ENCODE measurements at places on chromosomes 11 and 22.

DNA sequence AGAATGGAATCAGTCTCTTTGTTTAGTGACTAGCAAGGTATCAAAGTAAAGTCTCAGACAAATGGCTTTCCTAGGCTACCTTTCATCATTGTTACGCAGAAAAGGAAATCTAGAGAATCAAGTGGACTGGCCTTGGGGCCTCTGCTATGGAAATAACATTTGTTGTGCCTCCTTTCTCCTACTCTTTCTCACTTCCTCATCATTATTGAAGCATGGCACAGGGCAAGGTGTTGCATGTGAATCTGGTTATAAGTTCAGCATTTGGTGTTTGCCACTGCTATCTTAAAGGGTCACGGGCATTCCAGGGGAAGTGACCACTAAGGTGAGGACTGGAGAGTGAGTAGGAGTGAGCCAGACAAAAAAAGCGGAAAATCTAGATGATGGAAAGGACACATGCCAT is 54.9 kb downstream of the GLYATL1 start:
- DNase-seq, result no peak

- no peak for DNase-seq
Observed at GRCh38 chr22:40654522-40655167, 18.1 kb upstream of the MRTFA start.

DNA sequence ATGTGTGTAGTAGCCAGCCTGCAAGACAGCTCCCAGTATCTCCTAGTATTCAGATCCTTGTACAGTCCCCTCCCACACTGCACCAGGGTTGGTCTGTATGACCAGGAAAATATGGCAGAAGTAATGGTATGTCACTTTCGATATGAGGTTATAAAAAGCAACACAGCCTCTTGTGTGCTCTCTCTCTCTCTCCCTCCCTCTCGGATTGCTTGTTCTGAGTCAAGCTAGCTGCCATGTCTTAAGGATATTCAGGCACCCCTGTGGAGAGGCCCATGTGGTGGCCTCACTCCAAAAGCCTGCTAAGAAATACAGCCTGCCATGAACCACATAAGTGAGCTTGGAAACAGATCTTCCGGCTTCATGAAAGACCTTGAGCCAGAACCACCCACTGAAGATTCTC is 25.4 kb downstream of the FXYD6 start:
- DNase-seq, result no peak

- no peak for DNase-seq
Observed at GRCh38 chr11:130023204-130023603, 20.6 kb upstream of the PRDM10 start.

- no peak for DNase-seq
Observed at GRCh38 chr11:84420271-84420670, 1134.1 kb upstream of the CCDC90B start.

- no peak for DNase-seq
Observed at GRCh38 chr11:126115816-126116331, 53.2 kb upstream of the CDON start.

DNA sequence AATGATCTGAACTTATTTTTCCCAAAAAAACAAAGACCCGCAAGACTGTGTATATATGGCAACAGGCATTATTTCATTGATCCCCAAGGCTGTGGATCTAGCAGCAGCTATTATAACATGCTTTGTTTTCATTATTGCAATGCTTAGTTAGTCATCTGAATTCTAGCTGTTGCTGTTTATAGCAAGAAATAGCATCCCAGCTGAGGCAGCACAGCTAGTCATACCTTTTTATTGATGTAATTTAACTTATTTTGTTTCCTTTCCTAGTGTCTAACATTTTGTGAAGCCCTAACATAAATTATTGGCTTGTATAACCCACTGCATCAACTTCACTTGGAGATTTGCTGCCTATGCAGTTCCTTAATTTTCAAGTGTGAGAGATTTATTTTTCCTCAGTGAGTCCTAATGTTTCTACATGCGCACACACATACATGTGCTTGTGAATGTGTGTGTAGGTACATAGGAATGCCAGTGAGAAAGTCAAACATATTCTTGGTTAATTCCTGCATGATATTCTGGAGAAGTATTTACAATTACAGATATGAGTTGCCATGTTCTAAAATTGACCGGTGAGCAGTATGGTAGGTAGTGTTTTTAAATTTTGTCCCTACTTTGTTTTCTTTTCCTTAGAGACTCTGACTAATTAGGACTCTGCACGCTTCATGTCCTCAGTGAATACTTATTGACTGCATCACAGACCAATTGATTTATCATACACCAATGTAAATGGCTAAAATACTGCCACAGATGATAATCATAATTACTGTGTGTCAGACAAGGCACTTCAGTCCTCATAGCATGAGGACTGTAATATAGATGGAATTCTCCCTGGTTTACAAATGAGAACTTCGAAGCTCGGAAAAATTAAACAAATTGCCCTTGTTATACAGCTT is 119.3 kb downstream of the WNT11 start:
- no peak for DNase-seq

- no peak for DNase-seq
Observed at GRCh38 chr22:39478441-39478850, 21.6 kb downstream of the MGAT3 start.

DNA sequence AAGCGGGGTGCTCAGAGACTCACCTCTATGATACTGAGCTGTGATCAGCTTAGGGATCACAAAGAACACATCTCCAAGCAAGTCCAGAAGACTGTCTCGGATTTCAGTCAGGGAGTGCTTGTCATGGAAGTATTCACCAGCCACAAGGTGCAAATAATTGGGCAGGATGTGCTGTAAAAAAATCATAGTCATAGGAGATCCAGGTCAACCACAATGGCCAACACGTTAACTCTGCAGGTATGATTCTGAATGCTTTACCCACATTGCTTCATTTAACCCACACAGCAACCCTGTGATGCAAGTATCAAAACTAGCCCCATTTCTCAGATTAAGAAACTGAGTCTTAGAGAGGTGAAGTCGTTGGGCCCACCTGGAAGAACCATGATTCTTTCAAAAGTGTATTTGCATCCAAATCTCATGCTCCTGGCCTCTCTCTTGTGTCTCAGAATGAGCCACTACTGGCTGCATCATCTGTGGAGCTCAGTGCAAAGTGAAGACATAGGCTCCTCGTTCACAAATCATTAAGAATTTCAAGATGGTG is 179.3 kb downstream of the BCR start:
- no peak for DNase-seq

GRCh38 chr22:31049815-31050420 is 31.2 kb upstream of the SMTN start:
- DNase-seq, result no peak

DNA sequence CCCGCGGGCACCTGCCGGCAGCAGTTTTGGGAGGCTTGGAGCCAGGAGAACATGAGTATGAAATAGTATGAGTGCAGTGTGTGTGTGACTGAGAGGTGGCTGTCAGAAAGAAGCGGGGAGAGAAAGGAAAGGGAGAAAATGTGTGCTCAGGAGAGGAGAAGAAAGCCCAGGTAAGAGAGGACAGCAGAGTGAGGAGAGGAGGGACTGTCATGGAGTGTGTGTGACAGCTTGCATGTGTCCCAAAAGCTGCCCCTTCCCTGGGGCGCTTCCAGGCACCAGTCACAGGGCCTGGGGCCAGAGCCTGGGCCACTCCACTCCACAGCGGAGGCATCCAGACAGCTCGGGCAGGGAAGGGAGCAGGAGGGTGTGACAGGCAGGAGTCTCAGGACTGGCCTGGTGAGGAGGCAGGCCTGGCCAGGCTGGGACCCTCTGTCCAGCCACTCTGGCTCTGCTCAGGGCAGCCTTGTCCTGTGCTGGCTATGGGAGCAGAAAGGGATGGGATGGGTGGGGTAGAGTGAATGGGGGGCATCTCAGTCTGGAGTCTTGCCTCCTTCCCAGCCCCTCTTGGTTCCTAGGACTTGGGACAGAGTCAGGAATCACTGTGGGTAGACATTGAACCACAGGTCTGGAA is 949 bp downstream of the MMP11 start:
- DNase-seq, result no peak

DNA sequence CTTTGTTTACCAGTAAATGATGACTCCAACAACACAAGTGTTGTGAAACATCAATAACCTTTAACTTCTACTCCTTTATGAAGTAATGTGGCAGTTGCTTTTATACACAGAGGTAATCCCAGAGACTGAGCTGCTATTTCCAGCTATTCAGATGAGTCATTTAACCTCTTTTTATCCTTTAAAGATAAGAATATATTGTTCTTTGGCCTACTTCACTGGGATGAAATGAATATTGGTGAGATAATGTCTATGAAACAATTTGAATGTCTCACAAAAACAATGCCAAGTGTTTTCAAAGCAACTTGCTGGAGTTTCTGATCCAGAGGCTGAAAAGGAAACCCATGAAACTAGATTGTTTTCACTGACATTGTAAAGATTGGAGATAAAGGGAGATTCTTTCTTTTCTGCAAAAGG is 564.4 kb upstream of the LUZP2 start:
- no peak for DNase-seq

DNA sequence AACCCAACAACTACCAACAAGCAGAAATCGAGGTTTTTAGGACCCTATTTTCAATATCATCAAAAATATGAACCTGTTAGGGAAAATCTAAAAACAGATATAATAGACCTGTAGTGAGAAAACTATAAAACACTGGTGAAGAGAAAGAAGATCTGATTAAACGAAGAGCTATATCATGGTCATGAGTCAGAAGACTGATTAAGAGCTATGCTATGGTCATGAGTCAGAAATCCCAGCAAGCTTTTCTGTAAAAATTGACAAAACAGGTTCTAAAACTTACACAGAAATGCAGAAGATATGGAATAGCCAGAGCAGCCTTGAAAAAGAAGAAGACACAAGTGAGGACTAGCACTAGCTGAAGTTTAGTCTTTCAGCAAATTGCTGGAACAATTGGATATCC is 345.0 kb downstream of the TBC1D22A start:
- DNase-seq, result no peak

- DNase-seq, result no peak
Observed at GRCh38 chr11:15988016-15988550, 368.3 kb downstream of the SOX6 start.

DNA sequence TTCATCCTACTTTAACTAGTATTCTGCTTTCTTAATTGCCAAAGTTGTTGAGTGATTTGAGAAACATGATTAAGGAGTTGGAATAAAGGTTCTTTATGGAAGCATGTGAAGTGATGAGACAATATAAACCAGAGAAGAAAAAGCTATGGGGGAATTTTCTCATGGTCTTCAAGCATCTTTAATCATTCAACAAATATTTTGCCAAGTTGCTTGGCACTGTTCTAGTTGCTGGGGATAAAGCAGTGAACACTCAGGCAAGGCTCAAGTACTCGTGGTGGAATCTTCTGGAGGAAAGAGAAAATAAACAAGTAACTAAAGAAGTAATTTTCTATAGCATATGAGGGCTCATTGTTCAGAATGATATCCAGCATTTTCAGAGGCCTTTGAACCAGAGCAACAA is 9.2 kb upstream of the PIWIL4 start:
- DNase-seq, result no peak

DNA sequence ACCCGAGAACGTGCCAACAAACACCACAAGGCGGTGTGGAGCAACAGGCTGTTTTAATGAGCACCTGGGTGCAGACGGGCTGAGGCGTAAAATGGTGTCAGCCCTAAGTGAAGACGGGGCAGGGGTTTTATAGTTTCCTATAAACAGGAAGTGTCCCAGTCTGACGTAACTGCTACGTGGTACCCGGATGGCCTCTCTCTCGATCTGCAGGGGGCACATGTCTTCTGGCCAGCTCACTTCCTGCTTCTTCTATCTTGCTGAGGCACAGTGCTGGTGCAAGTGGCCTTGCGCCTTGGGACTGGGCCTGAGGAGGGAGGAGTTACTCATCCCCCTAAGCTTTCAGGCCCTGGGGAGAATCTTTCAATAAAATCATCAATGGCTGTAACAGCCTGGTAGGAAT is 20.9 kb downstream of the OOSP3 start:
- no peak for DNase-seq

- DNase-seq, result no peak
Observed at GRCh38 chr11:72354356-72355115, 79.8 kb downstream of the CLPB start.

DNA sequence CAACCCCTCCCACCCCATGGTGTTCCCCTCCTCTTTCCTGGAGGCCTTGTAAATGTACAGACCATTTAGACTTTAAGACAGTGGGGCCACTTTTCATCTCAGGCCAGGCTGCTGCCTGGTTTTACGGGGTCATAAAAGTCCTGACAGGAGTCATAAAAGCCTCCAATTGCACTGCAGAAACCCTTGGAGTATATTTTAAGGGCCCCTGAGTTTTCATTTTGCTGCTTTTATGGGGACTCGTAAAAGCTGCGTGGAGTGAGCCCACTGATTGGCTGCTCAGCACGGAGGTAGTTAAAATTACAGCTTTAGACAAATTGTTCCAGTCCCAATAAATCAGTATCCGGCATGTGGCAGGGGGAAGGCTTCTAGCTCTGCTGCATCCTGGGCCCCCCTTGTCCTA is 627.6 kb downstream of the NTM start:
- DNase-seq, result no peak

- DNase-seq, result no peak
Observed at GRCh38 chr11:64100360-64100759, 64.6 kb downstream of the FLRT1 start.

DNA sequence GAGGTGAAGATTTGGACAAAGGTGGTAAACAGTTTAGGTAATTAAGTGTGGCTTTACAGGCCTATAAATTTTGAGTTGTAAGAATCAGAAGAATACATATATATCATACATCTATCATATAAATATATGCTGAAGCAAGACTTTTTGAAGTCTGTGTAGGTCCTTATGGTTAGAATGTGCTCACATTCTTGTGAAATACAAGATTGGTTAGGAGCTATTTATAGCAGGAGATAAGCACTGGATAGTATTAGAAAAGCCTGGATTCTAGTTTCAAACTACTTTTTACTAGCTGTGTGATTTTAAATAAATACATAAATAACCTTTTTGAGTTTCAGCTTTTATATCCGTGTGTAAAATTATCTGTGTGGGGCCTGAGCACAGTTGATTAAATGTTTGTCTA is 42.3 kb downstream of the ANKRD42 start:
- DNase-seq, result no peak

GRCh38 chr22:23829845-23830372 is 8.9 kb downstream of the DERL3 start:
- no peak for DNase-seq

- DNase-seq, result no peak
Observed at GRCh38 chr22:49715450-49715849, 112.2 kb downstream of the BRD1 start.

DNA sequence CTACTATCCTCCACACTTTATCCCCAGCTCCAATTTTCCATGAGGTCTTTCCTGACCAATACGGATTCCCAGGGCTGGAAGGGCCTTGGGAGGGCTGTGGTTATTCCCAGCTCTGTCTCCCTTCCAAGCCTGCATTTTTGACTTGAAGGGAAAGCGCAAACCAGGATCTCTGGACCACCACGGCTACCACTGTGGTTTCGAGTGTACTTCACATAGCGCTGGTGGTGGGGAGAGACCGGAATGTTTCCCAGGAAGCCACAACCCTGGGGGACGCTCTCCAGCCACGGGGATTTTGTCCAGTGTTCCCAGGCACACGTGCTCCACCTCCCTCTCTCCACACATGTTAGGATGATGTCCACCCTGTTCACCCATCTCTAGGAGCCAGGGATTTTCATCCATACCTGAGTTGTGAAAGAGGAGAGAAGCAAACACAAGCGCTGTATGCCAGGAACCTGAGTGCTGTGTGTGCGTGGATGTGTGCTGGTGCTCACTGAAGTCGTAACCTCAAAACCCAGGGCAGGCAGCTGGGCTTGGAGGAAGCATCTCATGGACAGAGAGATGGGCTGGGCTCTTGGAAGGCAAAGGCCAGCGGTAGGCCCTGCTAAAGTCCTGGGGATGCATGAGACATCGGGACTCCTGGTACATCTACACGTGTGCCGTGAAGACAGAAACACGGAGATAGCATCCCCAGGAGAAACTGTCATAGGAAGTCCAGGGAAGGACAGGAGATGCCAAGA is 1.3 kb upstream of the NPTXR start:
- DNase-seq, result no peak
